NCI-H446 (cell line): ENCODE measurements at places on chromosomes 13 and 19.

DNA sequence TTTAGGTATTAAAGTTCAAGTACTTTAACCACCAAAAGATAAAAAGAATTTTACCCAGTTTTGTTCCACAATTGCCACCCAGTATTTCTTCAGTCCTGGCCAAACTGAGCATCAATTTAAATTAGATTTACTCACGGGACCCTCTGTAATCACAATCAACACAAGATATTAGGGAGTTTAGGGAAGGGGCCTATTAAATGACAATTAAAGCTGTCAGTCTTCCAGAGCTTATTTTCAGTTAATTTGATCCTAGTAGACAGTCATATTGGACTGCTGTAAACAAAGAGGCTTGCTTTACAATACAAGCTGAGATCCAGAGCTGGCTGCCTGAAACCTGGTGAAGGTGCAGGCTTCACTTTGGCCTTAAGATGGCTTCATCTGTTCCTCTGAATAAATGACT, 321.2 kb upstream of the NBEA start:
- no peak for DNase-seq

GRCh38 chr19:14943601-14944000, 2.3 kb downstream of the OR7C2 start:
- DNase-seq = no peak

GRCh38 chr19:14203177-14203576, 2.8 kb downstream of the ADGRL1 start:
- no peak for DNase-seq

GRCh38 chr13:79386125-79386826, 19.8 kb downstream of the RBM26 start:
- no peak for DNase-seq

GRCh38 chr13:99255271-99255670, 2.9 kb downstream of the GPR18 start:
- DNase-seq = no peak

DNA sequence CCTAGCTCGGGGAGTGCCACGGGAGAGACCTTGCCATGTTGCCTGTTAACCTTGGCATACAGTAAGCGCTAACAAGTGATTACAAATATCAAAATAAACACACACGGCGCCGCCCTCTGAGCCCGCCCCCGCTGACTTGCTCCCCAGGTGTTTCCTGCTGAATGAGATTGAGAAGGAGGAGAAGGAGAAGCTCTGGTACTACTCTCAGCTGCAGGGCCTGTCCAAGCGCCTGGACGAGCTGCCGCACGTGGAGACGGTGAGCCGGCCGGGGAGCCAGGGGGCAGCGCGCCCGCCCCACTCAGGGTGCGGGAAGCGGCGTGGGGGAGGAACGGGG, 5.0 kb downstream of the APC2 start:
- no peak for DNase-seq

GRCh38 chr13:37795326-37795725, 74.2 kb downstream of the TRPC4 start:
- DNase-seq = no peak

GRCh38 chr19:850221-850978, 1.7 kb upstream of the ELANE start:
- DNase-seq = peak; percentile 73
